ENCODE measurements at places on chromosomes 16 and 17.

DNA sequence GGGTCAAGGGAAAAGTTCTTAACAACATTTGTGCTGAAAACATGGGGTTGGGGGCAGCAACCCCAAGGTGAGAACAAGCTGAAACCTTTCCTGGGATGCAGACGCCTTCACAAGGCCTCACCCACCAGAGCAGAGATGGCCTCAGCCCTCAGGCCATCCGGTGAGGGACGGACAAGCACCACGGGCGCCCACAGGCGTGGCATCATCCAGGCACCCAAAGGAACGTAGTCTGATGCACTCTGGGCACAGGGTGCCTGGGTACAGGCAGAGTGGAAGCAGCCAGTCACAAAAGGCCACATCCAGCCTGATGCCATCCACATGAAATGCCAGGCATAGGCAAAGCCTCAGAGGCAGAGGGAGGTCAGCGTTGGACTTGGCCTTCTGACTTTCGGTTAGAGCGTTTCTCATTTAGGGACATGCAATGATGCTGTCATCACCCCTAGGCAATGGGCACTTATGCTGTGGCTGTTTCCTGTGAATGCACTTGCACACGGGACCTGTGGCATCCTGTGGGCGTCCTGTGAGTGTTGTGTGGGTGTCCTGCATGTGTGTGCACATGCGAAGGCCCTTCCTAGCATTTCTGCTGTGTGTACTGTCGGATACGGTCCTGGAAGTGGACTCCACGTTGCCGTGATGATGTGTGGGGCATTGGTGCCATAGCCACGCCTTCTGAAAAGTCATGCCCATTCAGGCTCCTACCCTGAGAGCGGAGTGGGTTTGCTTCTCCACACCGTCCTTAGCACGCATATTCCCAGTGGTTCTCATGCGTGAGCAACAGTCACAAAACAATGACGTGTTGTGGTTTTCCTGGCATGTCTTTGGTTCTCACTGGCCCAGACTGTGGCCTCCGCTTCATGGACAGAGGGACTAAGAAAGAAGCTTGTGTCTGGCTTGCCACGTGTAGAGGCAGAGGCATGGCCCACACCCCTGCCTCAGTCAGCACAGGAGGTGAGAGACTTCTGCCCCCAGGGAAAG, 52.7 kb upstream of the ZNF469 start:
- H3K4me3 ChIP-seq, result no peak overlapping the region
- no peak overlapping the region for H3K27ac ChIP-seq
- H3K4me1 ChIP-seq, result peaks cover 9% of the 10 kb centered on the region
- ATAC-seq, result no peak

GRCh38 chr17:17518014-17518413, 21.8 kb upstream of the RASD1 start:
- ATAC-seq, result no peak
- H3K4me3 ChIP-seq, result no peak overlapping the region
- no peak overlapping the region for H3K27ac ChIP-seq
- peaks cover 6% of the 10 kb centered on the region for H3K36me3 ChIP-seq
- H3K4me1 ChIP-seq, result no peaks in the 10 kb centered on the region

DNA sequence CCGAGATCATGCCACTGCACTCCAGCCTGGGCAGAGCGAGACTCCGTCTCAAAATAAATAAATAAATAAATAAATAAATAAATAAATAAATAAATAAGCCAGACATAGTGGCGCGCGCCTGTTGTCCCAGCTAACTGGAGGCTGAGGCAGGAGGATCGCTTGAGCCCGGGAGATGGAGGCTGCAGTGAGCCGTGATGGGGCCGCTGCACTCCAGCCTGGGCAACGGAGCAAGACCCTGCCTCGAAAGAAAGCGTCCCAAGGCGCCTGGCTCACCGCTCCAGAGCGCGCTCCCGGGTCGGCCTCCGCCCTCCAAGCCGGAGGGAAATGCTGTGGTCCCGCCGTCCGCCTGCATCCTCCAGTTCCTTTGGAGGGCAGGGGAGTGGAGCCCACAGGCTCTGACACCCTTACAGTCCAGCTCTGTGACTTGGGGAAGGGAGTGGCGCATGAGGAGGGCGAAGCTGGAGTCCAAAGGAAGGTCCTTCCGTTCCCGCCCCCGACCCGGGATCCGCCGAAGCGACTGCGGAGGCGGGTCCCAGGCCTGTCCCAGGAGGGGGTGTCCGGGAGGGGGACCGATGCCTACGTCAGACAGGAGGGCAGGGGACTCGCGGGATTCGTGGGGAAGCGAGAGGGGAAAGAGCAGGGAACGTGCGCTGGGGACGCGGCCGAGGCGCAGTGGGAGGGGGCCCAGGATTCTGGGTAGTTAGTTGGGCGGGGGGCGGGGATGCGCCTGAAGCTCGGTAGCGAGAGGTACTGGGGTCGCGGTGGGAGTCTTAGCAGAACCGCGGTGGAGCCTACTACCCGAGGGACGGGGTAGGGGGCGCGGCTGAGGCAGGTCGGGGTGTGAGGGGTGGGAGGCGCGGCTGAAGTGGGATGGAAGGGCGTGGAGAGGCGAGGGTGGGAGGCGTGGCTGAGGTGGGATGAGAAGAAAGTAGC, 8.4 kb upstream of the TRPV2 start:
- H3K27me3 ChIP-seq, result peaks cover 31% of the 10 kb centered on the region
- H3K4me3 ChIP-seq, result peak overlapping the region; percentile 75
- H3K36me3 ChIP-seq, result no peaks in the 10 kb centered on the region

- H3K36me3 ChIP-seq, result no peaks in the 10 kb centered on the region
- ATAC-seq, result no peak
- no peak overlapping the region for H3K4me3 ChIP-seq
- H3K27me3 ChIP-seq, result peaks cover 9% of the 10 kb centered on the region
These were observed 96.9 kb downstream of the SKAP1 start for GRCh38 chr17:48333034-48333530.

DNA sequence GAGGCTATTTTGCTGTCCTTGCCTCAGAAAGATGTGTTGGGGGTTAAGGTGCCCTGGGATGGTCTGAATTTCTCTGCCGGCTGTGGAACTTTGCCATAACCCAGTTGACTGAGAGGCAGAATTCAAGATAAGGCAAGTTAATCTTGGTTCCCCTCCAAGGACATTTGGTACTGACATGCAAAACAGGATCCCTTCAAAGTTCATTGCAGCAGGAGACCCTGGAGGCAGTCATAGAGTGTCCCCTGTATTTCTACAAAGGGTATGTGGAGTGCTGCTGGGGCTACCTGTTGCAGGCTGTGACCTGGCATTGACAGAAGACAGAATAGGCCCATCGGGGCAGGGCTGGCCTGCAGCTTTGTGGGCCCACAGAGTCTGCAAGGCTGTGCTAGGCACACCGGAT, 135.6 kb upstream of the IRX3 start:
- no peaks in the 10 kb centered on the region for H3K4me1 ChIP-seq
- no peaks in the 10 kb centered on the region for H3K27me3 ChIP-seq
- no peak overlapping the region for H3K4me3 ChIP-seq
- no peaks in the 10 kb centered on the region for H3K36me3 ChIP-seq
- ATAC-seq, result peak; percentile 5
- H3K27ac ChIP-seq, result no peak overlapping the region

DNA sequence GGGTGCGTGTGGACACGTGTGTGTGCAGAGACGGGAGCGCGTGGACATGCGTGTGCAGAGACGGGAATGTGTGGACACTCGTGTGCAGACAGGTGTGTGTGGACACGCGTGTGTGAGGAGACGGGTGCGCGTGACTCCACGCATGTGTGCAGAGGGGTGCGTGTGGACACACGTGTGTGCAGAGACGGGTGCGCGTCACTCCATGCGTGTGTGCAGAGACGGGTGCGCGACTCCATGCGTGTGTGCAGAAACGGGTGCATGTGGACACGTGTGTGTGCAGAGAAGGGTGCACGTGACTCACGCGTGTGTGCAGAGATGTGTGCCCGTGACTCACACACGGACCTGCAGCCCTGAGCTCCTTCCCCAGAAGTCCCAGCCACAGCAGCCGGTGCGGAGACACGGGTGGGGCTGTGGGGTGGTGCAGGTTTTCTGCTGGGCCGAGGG, 2.2 kb upstream of the CD7 start:
- H3K27me3 ChIP-seq, result peaks cover 41% of the 10 kb centered on the region
- H3K27ac ChIP-seq, result no peak overlapping the region
- no peak for ATAC-seq
- H3K36me3 ChIP-seq, result no peaks in the 10 kb centered on the region
- H3K4me1 ChIP-seq, result peaks cover 49% of the 10 kb centered on the region

DNA sequence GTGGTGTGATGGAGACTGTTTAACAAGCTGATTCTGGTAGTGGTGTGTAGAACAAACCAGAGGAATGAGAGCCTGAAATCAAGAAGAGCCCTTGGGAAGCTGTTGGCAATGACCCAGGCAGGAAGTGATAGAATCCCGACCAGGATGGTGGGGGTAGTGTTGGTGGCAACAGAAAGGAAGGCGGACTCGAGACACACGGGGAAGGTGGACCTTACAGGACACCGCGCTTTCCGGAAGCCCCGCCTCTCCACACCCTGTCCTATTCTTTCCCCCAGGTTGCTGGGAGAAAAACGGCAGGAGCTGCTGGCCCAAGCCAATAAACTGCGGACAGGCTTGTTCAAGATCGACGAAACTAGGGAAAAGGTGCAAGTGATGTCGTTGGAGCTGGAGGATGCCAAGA, 30.0 kb upstream of the KDM6B start:
- no peaks in the 10 kb centered on the region for H3K36me3 ChIP-seq
- no peak for ATAC-seq
- H3K4me3 ChIP-seq, result no peak overlapping the region
- peaks cover 55% of the 10 kb centered on the region for H3K27me3 ChIP-seq
